ENCODE measurements at places on chromosomes 1 and 21. TPM values are rescaled to one million over a fixed set of nuclear protein-coding genes. Genes with fewer than 3 reads are reported as not detected.

The SAMD13 gene
- total RNA-seq: 0.58 TPM

The TXNDC12 gene
- 41.4 TPM for total RNA-seq

The AMY2A gene
- not detected for total RNA-seq

The CRYZL1 gene
- 14.7 TPM for total RNA-seq

The FNDC10 gene
- total RNA-seq: 8.8 TPM

The NBPF6 gene
- total RNA-seq: not detected

All from A549 treated with Mapracorat at 1 μM for 4 hours (cell line).